ENCODE measurements at places on chromosomes 3 and 15.

- DNase-seq = no peak
Observed at GRCh38 chr3:10383850-10384248, 62.9 kb upstream of the SEC13 start.

- DNase-seq = no peak
Observed at GRCh38 chr3:59368900-59369675, 319.3 kb upstream of the CFAP20DC start.

- no peak for DNase-seq
Observed at GRCh38 chr3:37129871-37130270, 44.5 kb downstream of the LRRFIP2 start.

DNA sequence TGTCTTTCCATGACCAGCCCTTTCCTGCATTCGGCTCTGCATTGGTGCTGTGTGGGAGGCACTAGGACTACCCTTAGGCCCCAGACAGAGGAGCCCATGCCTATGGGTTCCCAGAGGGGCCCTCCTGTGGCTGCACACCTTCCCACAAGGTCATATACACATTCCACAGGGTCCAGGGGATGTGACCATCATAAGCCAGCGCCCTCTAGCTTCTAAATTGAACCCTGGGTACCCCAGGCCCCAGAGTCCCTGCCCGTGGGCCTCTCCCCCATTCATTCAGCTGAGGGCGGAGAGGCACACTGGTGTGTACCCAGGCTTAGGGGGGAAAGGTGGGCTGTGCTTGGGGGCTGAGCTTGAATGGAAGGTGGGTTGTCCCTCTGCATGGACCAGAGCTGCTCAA, 10.2 kb upstream of the SLC6A6 start:
- no peak for DNase-seq

GRCh38 chr3:73451301-73451944, 173.3 kb downstream of the PDZRN3 start:
- no peak for DNase-seq

DNA sequence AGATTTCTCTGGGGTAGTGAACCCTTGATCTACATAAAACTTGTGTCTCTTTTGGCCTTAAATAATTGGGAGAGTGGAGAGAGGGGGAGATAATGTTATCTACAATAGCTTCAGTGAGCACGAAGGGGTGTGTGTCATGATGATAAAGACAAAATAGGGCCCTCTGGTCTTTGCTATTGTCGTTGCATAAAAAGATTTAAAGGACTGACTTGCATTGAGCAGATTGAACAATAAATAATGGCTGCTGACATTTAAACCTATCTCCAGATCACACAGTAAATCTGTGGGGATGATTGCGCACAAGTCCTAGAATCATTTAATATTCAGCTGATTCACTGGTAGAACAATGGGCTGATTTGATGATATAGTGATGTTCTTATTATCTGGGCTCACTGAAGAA, 71.3 kb upstream of the GAP43 start:
- no peak for DNase-seq

- DNase-seq = no peak
Observed at GRCh38 chr15:80152896-80153876, at the start of gene FAH. TSS of gene FAH (plus strand) at chr15:80152999. CDS start at chr15:80153055, 56 bp downstream.

- DNase-seq = peak; percentile 56
Observed at GRCh38 chr3:141940194-141940776, 63.8 kb downstream of the ATP1B3 start.

DNA sequence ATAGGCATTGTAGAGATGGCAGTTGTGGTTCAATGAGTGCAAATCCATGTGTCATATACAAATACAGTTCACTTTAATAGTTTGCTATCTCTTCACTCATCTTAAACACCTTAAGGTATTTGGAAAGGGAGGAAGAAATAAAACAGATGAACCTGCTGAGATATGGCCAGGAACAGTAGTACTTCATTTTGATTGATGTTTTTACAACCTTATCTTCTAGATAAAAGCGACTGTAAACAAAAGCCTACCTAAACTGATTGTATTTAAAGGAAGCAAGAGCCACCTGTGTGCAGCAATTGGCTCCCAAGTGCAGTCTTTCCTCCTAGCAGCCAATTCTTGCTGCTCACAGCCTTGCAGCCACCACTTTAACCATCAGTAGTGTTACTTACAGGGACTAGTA, 217.7 kb downstream of the CDIN1 start:
- DNase-seq = no peak

DNA sequence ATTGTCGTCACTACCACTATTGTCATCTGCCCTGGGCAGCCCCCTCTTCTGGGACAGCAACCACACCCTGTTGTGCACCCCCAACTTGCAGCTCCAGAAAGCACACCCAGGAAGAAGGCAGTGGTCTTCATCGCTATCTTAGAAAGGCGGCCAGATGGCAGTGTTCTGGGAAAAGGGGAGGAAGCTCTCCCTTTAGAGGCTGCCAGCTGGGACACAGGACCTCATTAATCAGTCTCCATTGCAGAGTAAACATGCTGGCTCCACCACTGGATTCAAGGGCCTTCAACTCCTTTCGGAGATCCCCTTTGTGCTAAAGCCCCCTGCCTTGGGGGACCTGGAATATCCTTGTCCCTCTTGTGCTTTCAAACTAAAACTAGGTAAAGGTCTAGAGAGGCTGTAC, 199.3 kb upstream of the LINGO1 start:
- no peak for DNase-seq

DNA sequence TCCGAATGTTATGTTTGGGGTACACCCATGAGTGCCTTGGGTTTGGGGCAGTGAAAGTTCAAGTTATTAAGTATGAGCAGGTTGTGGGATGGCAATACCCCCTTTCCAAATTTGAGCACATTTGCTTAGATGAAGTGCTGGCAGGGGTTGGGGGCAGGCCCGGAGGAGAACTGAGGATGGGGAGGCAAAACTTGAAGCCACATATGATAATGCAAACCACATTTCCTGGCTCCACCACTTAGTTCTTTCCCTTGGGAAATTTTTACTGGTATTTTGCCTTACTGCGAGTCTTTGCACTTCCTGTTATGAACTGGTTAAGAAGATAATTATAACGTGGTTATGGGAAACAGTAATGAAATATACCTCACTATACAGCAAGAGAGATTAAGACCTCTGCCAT, 336.0 kb upstream of the ONECUT1 start:
- DNase-seq = no peak

GRCh38 chr3:160780245-160780644, 24.2 kb downstream of the PPM1L start:
- DNase-seq = no peak

GRCh38 chr3:113523241-113523640, 8.3 kb upstream of the SPICE1 start:
- DNase-seq = no peak

DNA sequence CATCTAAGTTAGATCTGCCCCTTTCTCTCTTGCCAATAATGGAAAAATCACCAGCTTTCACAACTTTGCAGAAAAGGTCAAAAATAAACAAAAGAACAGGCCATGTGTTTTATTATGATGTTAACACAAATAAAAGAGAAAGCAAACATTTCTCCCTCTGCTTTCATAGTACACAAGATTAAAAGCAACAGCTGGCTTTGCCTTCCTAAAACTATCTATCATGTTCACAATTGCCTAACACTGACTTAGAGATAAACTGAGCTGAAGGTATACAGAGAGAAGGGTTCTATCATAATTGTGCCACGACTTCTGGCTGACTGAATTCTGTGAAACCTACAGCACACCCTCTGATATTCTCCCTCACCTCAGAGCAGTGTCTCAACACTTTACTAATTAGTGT, 29.4 kb downstream of the AADAC start:
- DNase-seq = peak; percentile 1

DNA sequence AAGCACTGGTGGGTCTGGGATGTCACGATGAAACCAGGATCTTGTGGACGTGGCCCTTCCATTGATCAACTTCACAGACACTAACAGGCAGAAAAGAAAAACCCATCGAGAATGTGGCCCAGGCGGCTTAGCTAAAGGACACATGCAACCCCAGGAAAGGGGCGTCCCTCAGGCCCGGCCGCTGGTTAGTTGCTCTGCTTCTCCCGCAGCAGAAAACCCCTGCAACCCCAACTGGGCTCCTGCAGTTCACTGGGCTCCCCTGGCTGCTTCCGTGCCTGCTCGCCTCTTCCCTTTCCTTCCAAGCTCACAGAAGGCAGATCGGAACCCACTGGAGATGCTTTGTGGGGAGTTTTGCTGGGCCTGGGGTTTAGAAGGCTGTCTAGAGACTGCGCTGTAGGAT, 1.1 kb downstream of the GASK1A start:
- DNase-seq = no peak

GRCh38 chr3:76566211-76566534, 473.7 kb upstream of the ROBO2 start:
- DNase-seq = peak; percentile 43

- no peak for DNase-seq
Observed at GRCh38 chr3:138049157-138049919, 39.4 kb downstream of the CLDN18 start.

DNA sequence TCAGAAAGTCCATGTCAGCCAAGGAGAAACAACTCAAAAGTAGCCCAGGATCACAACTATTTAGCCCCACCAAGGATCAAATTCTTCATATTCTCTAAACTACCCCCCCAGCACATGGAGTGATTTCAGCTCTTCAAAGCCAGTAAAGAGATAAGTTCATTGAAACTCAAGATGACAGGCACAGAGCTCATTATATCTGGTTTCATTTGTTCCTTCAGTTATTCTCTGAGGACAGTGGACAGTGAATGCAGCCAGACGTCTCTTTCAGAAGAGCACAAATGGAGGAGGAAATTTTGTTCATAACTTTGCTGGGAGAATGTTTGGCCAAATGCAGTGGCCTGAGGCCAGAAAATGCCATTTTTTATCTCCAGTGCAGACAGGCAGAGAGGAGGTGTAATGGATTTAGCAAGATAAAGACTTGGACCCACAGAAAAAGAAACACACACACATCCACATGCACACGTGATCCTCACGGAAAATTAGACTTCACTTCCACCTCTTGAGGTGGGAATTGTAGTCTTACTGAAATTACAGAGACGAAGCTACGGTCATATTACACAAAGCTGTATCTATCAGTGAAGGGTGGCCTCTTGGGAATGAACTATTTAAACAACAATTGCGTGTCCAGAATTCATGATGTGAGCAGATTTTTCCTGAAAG, 64.6 kb downstream of the HES1 start:
- no peak for DNase-seq

- DNase-seq = peak; percentile 97
Observed at GRCh38 chr15:22838292-22839042, at the start of gene NIPA2. TSS of gene NIPA2 (plus strand) at chr15:22838666. CDS start at chr15:22851732, 13,066 bp downstream.

DNA sequence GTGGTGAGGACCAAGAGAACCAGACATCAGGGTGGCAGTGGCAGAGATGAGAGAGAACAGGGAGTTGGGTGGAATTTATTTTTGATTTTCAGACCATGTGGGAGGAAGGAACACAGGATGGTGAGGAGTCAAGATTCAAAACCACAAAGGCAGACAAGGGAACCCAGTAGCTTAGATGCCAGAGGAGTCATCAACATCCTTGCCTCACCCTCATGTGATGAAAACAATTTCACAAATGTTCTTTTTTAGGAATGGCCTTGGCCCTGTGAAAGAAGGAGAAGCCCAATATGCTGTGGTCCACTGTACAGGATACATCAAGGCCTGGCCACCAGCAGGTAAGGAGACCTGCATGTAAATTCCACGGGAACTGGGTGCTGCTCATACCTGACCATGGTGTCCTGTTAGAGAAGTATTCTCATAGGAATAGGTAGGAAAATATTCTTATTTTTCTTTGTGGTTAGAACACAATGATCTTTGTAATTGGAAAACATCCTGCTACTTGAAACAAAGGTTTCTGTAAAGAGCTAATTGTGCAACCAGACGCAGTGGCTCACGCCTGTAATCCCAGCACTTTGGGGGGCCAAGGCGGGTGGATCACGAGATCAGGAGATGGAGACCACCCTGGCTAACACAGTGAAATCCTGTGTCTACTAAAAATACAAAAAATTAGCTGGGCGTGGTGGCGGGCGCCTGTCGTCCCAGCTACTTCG, 110.0 kb downstream of the ARNT2 start:
- no peak for DNase-seq

- no peak for DNase-seq
Observed at GRCh38 chr3:135597855-135598254, 367.7 kb upstream of the PPP2R3A start.

DNA sequence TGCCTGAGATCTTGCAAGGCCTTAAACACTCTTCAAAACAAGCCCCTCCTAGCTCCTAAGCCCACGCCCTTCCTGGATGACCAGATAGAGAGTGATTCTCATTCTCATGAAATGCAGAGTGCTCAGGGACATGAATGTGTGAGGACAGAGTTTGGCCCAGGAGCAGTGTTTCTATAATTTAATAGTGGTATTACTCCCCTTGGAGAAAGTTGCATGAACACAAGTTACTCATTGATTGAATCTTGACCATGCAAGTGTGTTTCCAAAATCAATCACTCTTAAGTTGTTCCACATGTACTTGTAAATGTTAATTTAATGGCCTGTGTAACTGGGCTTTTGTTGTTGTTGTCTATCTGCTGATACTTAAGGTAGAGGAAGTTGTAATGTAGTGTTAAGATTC, 181.6 kb downstream of the ADAMTSL3 start:
- DNase-seq = no peak

DNA sequence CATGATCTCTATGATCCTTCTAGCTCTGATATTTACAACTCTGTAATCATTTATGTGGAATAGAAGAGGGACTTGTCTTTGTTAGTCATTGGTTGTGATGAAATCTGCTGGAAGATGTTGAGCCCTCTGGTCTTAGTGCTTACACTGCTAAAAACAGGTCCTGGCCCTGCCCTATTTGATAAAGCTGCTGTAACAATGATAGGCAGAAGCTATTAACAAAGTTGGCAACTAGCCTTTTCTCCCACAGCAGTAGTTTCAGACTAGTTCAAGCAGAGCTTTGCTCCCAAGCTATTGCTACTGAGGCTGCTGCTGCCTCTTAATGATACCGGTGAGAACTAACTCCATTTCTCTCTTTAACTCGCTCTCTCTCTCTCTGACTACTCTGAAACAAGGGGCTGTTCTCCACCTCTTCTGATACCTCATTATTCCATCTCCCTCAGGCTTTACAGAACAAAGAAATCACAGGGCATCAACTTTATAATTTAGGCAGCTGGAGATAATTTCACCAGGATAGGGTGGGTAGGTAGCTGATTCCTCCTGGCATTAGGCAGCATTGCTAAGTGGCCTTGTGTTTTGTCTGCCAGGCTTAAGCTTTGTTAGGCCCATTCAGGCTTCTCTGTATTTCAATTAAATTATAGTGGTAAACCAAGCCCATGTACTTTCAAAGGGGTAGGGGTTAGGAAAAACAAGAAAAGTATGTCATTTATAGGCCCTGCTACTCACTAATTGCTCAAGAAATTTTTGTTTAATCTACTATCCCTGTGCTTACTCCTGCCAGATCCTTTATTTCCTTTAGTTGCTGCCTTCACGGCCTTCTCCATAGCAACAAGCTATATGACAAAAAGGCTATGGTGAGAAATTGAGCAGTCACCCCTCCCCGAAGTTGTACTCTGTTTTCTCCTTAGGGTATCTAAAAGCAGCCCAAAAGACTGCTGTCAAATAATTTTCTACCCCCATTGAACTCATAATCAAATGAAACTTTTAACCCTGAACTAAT, 139.6 kb downstream of the RBPMS2 start:
- DNase-seq = no peak

DNA sequence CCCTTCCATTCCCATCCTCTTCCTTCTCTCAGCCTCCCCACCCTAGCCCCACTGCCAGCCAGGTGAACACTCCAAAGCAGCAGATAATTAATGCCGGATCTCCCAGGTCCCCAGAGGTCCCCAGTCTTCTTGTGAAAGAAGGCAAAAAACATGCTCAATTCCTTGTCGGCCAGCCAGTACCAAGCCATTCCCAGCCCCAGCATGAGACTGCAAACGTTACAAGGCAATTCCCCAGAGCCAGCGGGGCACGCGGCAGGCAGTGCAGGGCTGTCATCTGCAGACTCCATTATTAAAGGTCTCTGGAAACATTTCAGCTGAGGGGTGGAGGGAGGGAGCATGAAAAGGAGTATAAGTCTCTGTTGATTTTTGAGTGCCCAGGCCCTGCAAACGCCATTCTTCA, 117.8 kb downstream of the XXYLT1 start:
- DNase-seq = peak; percentile 71
